ENCODE measurements at places on chromosomes 6 and 20. TPM values are rescaled to one million over a fixed set of nuclear protein-coding genes. Genes with fewer than 3 reads are reported as not detected.

Gene SLC35F1
- total RNA-seq = not detected

Gene TREML1
- not detected for total RNA-seq

Gene GINS1
- 33.5 TPM for total RNA-seq

Gene DYNLT2
- 0.49 TPM for total RNA-seq

Gene OXT
- not detected for total RNA-seq

Gene PXMP4
- total RNA-seq = 7.8 TPM

Gene GSTA2
- total RNA-seq = not detected

Gene TSHZ2
- total RNA-seq = not detected

Gene PLAGL1
- total RNA-seq = 6.7 TPM

Gene IMPG1
- total RNA-seq = not detected

Gene SLC25A27
- 0.12 TPM for total RNA-seq

Gene TIAM2
- 2.5 TPM for total RNA-seq

Gene LINC00237
- total RNA-seq = not detected

Gene SEC63
- 21.7 TPM for total RNA-seq

Gene PNPLA1
- not detected for total RNA-seq

Gene NNAT
- not detected for total RNA-seq

Gene LPIN3
- 16.3 TPM for total RNA-seq

Gene TNFAIP3
- total RNA-seq = 25.7 TPM

All from A549 treated with AZD2906 at 1 μM for 4 hours (cell line).